ENCODE measurements at places on chromosomes 2 and 18.

DNA sequence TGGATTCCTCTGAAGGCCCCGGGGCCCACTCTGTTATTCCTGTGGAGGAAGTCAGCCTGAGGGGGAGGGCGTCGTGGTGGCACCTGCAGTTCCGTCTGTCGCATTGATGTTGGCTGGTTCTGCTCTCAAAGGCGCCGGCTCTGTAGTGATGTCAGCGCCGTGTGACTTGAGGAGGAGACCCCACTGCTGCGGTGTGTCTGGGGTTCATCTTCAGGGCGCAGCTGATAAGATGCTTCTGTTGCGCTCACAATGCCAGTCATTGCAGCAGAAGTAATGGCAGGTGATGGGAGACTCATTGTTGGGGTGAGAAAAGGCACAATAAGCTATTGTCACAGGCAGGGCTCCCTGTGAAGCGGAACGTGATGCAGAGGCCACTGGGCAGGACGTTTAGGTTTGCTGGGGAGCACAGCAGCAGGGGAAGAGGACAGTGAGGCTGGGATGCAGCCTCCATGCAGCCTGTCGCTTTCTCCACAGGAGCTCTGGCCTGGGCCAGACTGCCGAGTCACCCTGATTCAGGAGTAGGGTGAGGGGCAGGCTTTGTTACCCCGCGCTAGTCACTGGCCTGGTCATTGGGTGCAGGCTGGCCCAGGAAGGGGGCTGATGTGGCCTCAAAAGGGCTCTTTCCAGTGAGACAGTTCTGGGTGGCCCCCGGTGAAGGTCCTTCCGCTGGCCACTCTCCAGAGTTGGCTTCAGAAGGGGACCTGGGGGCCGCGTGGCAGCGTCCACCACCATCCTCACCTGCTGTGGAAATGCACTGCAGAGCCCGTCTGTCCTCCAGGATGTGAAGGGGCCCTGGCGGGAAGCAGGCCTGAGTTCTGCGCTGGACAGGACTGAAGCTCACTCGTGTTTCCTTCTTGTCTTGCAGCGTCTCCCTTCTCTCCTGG, 42.9 kb downstream of the SH3BP4 start:
- no peak for DNase-seq

- no peak for DNase-seq
Measured at GRCh38 chr18:79867666-79868065, 69.9 kb downstream of the KCNG2 start.

GRCh38 chr2:198102856-198103255, 298.5 kb downstream of the PLCL1 start:
- no peak for DNase-seq

GRCh38 chr2:218858138-218858445, 1.5 kb upstream of the WNT6 start:
- no peak for DNase-seq
